ENCODE measurements at places on chromosomes 12 and 14. TPM values are rescaled to one million over a fixed set of nuclear protein-coding genes. Genes with fewer than 3 reads are reported as not detected.

The LRIG3 gene
- polyA plus RNA-seq, result 56.5 TPM

The SYT10 gene
- 0.03 TPM for polyA plus RNA-seq

The GLIPR1L1 gene
- polyA plus RNA-seq, result 0.61 TPM

The CRIP2 gene
- 121 TPM for polyA plus RNA-seq

The C12orf60 gene
- 2.4 TPM for polyA plus RNA-seq

The CELA1 gene
- polyA plus RNA-seq, result not detected

The RPS6KL1 gene
- polyA plus RNA-seq, result 0.76 TPM

The GALNT9 gene
- polyA plus RNA-seq, result 1.9 TPM

The GMFB gene
- polyA plus RNA-seq, result 88.9 TPM

The RNASE7 gene
- polyA plus RNA-seq, result 0.12 TPM

The VASH1 gene
- polyA plus RNA-seq, result 42.5 TPM

The MYH6 gene
- 0.03 TPM for polyA plus RNA-seq

The DHRS4L2 gene
- 32.3 TPM for polyA plus RNA-seq

The CD4 gene
- polyA plus RNA-seq, result 108 TPM

The PRR4 gene
- polyA plus RNA-seq, result 14.2 TPM

GRCh38 chr12:122097927-122098756, 19.6 kb downstream of the MLXIP start:
- peak; percentile 90 for DNase-seq

GRCh38 chr12:68042212-68042699, 53.0 kb downstream of the IFNG-AS1 start:
- DNase-seq, result no peak

GRCh38 chr14:74882103-74882920, 596 bp downstream of the DLST start:
- DNase-seq, result no peak

GRCh38 chr12:121238604-121239350, 28.8 kb downstream of the P2RX4 start:
- DNase-seq, result no peak

GRCh38 chr14:72714871-72715214, 179.1 kb downstream of the DPF3 start:
- no peak for DNase-seq

DNA sequence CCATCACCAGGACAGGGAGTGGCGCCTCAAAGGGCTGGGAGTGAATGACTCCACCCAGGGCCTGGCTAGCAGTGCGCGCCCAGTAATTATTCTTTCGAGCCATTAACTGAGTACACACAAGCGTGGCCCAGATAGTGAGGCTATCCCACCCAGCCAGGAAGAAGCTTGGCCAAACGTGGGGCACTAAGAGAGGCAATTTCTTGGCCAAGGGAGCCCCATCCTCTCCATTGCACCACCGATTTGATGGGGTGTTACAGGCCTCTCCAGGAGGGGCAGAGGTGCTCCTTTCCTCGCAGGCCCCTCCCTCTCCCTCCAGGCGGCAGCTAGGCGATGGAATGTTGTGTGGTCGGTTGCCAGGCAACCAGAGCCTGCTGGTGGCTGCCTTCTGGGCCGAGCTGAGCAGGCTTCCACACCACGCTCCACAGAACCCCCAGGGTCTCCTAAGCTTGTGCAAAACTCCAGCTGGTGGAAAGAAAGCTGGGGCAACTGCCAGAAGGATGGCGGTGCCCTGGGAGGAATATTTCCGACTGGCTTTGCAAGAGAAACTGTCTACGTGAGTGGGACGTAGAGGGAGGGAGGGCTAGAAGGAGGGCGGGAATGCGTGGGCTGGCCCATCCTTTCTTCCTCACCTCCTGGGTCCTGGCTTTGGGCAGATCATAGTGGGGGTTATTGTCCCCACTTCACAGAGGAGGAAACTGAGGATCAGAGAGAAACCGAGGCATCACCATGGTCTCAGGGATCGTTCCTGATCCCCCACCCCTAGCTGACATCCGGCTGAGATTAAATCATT, at the start of gene CFAP73:
Gene CFAP73 (plus strand): TSS at position 364 of the 790 bp plus-strand sequence. CDS start 134 bp downstream, at position 498.
- DNase-seq, result peak; percentile 76

DNA sequence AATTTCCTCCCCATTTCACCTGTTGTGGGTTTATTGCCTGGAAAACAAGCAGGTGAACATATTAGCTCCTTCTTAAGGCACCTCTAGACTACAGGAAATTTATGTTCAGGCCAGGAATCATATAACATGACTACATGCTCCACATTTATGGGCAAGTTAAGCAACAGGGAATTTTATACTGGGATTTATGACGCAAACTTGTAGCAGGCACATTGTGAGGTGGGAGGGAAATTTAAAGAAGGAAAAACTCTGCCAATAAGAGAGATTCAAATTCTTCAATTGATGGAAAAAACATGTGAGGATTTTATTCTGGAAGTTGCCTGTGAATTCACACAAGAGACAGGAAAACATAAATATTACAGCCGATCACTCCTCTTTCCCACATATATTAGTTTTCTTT, 93.9 kb downstream of the TBC1D30 start:
- no peak for DNase-seq

DNA sequence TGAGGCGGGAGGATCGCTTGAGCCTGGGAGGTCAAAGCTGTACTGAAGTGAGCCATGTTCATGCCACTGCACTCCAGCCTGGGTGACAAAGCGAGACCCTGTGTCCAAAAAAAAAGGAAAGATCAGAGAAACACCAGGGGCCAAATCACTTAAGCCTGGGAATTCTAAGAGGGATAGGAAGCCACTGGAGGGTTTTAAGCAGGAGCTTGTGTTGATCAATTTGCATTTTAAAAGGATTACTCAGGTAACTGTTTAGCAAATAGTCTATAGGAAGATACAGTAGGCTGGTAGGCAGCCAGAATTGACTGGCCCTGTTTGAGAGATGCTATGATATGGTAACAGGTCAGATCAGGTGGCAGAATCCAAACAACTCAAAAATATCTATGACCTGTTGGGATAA, 162.7 kb downstream of the SPTSSA start:
- DNase-seq, result no peak

- no peak for DNase-seq
These were observed 264.0 kb upstream of the FAR2 start for GRCh38 chr12:28884904-28885679.

- peak; percentile 88 for DNase-seq
These were observed 135.9 kb downstream of the TMEM30B start for GRCh38 chr14:61145034-61145902.

DNA sequence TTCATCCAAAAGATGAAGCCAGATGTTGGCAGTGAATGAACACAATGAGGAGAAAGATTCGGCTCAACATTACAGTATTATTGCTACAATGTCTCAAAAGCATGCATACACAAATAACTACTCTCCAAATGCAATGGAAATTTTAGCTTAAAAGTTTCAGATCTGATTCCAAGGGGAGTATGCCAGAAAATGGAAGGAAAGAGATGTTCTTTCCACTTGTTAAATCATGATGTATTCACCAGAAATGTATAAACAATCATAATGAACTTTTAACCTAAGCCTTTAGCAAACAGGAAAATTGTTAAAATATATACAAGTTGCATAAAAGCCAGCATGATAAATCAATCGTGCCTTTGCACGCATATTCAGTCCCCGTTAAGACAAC, 62.1 kb downstream of the SH2B3 start:
- peak; percentile 73 for DNase-seq

GRCh38 chr12:121209624-121210572, at the start of gene P2RX4:
Gene P2RX4 (plus strand): TSS chr12:121210129. CDS start chr12:121210165, 36 bp downstream.
- peak; percentile 82 for DNase-seq

- DNase-seq, result no peak
These were observed 65.2 kb upstream of the AP4S1 start for GRCh38 chr14:30960216-30960615.

GRCh38 chr12:129496226-129496625, 407.6 kb downstream of the TMEM132D start:
- no peak for DNase-seq

DNA sequence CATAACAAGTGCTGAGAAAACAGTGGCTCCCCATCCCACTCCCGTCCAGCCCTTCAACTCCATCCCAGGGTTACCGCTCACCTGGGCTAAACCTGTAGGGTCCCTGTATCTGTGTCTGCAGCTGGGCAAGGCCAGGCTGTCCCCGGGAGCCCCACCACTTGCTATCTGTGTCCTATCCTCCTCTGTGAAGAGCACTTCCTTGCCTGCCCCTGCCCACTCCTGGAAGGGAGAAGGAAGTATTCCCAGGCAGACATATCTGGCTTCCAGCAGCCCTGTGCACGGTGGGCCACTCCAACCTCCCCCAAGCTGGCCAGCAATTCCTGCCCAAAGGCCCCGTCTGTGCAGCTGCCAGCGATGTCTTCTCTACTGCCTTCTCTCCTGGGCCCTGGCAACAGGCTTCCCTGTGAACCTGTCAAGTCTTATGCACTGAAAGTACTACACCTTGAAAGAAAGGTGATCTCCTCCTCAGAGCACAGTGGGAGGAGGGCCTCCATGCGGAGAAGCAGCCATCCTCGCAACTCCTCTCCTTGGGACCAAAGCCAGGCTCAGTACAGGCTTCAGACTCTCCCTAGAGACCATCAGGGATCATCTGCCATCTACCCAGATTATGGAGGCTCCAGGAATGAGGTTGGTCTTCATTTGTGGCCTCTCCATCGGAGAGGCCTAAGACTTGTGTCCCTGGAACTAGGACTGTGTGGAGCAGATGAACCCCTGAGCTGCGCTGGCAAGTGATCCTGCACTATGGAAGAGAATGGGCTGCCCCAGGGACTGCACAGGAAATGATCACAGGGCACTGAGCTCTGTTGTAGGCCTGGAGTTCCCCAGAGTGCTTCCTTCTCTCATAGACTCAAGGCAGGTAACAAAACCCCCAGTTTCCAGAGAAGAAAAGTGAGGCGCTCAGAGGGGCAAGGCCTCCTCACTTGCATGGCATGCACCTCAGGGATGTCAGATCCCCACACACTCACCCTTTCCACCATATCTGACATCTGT, 663.6 kb downstream of the BCL11B start:
- no peak for DNase-seq

GRCh38 chr14:99274346-99275221, 2.6 kb upstream of the BCL11B start:
- DNase-seq, result peak; percentile 94

DNA sequence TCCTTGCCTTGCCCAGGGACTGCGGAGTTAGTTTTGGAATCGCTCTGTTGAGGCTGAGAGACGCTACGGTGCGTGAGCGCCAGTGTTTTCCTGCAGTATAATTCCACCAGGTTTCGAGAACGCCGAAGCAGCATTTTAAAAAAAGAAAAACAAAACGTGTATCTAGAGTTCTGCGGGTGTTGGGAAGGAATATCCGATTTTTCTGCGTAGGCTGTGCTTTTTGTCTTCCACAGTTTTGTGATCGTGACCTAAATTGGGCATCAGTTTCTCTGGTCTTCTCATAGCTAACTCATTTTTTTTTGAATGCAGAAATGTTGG, 778 bp downstream of the DNM1L start:
- no peak for DNase-seq

- no peak for DNase-seq
These were observed 1.6 kb downstream of the LRRC43 start for GRCh38 chr12:122184517-122184916.

GRCh38 chr12:109715310-109716091, 1.9 kb downstream of the FAM222A start:
- no peak for DNase-seq

GRCh38 chr14:91352053-91352452, 65.6 kb downstream of the CCDC88C start:
- DNase-seq, result no peak

- DNase-seq, result no peak
These were observed 30.4 kb upstream of the PLEKHG6 start for GRCh38 chr12:6280053-6280469.

DNA sequence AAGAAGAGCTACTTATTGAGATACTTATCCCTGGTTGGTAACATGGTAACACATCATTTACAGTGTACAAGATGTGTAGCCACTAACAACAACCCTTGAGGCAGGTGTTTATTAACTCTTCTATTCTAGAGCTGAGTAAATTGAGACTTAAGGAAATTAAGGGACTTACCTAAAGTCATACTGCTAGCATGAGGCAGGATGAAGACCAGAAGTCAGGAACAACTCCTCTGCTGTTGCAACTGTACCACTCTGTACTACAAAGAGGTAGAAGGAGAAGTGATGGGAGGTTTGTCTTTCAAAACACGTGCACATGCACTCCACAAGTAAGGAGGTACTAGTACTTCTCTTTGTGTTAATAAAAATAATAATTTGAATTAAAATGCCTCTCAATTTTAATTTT, 79.9 kb downstream of the LLPH start:
- DNase-seq, result no peak

DNA sequence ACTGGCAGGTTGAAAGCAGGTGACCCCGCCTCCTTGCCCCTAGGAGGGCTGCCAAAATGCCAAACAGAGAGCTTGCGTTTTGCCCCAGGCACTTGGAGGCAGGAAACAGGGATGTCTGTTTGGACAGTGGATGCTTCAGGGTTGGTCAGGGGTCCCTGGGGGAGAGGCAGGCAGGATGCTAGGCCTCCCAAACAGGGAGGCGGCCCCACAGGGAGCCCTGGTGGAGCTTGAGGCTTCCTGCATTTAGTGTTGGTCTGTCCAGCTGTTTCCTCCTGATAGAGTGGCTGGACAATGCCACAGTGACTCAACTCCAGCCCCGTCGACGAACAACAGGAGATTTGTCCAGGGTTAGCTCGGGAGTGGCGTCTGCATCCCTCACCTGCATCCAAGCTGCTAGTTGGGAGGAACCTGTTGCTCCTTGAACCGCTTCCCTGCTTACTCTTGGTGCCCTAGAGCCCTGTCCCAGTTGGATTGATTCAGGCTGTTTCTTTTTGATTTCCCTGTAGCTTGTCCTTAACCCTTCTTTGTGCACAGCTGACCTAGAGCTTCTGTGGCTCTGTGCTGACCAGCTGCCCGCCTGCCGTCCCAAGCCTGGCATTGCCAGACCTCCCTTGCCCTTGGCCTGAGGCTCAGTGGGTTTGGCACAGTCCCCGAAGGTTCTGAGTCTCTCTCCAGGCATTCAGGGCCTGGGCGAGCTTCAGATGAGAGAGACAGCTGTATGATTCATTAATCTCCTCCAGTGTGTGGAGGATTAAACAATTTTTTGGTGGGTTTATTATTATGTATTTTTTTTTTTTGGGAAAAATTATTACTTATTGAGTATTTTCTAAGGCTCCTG, 45.9 kb downstream of the TSPAN9 start:
- DNase-seq, result no peak

GRCh38 chr14:79965896-79966295, 245.4 kb downstream of the DIO2 start:
- DNase-seq, result no peak

DNA sequence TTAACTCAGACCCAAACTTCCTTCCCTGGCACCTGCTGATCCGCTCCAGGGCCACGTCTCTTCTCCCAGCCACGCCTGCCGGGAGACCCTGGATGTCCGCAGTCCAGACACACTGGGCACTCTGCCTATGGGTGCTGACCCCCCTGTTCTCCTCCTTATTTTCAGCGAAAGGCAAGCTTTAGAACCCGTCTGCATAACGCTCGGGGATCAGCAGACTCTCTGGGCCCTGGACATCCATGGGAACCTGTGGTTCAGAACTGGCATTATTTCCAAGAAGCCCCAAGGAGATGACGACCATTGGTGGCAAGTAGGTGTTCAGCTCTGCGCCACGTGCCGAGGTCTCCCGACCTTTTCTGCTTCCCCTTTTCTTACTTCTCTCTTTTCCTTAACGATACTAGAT, 63.9 kb downstream of the ANKRD9 start:
- DNase-seq, result no peak

- DNase-seq, result no peak
These were observed at the start of gene CD9 for GRCh38 chr12:6200256-6201212. Gene CD9 (plus strand): TSS chr12:6200400. CDS start chr12:6200500, 100 bp downstream.
